NCI-H2227 treated with DMSO at 0.1 percent for 48 hours (cell line): ENCODE measurements at places on chromosomes 4 and X.

- DNase-seq, result no peak
These were observed 5.1 kb downstream of the ZXDA start for GRCh38 chrX:57905141-57905540.

DNA sequence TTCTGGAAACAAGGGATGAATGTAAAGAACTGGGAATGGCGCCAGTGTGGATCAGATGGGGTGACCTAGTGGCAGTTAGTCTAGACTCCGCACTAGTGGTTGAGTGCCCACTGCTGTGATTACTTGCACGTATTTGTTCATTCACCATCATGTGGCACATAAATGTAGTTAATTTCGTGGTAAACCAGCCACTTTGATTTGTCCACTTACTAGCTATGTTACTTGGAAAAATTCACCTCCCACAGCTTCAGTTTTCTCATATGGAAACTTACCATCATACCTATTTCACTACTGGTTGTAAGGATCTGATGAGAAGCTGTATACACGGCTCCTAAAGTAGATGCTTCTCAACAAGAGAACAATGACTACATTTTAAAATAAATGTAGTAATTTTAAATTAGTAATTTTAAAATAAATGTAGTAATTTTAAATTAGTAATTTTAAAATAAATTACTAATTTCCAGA is 394 bp upstream of the DYNLT3 start:
- DNase-seq, result no peak

DNA sequence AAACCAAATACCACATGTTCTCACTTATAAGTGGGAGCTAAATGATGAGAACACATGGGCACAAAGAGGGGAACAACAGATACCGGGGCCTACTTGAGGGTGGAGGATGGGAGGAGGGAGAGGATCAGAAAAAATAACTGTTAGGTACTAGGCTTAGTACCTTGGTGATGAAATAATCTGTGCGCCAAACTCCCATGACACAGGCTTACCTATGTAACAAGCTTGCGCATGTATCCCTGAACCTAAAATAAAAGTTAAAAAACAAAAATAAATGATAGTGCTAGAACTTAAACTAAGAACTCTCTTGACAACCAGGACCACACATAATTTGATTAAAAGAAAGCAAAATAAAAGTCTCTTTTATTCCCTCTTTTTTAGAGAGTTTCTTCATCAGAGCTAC is 150.6 kb downstream of the CHIC2 start:
- DNase-seq, result no peak

DNA sequence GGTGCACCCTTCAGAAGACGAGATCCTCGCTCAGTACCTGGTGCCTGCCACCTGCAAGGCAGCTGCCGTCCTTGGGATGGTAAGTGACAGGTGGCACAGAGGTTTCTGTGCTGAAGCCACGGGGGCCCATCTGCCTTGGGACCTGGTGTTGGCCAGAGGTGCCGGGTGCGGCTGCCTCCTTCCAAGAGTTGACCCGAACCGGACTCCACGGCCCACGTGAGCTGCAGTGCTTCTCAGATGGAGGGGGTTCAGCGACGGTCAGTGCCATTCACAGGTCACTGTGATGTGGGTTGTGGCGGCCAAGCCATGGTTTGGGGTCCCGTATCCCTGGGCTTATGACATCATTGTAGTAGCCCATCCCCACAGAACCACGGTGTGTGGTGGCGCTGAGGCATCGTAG is 19.0 kb upstream of the MSANTD1 start:
- no peak for DNase-seq

DNA sequence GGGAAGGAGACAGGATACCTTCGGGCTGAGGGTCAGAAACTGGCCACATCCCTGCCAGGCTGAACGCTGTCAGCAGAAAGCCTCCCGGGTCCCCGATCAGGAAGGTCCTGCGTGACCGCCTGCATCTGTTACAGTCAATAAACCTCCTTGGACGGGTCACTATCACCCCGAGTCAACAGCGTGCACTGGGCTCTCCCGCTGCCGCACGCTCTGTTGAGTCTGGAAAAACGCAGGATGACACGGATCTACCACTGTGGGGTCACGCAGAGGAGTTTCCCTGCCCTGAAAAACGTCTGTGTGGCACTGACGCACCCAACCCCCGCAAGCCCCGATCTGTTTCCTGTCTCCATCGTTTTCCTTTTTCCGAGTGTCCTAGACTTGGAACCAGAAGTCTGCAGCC is 12.1 kb downstream of the PPP2R3B start:
- DNase-seq, result no peak

DNA sequence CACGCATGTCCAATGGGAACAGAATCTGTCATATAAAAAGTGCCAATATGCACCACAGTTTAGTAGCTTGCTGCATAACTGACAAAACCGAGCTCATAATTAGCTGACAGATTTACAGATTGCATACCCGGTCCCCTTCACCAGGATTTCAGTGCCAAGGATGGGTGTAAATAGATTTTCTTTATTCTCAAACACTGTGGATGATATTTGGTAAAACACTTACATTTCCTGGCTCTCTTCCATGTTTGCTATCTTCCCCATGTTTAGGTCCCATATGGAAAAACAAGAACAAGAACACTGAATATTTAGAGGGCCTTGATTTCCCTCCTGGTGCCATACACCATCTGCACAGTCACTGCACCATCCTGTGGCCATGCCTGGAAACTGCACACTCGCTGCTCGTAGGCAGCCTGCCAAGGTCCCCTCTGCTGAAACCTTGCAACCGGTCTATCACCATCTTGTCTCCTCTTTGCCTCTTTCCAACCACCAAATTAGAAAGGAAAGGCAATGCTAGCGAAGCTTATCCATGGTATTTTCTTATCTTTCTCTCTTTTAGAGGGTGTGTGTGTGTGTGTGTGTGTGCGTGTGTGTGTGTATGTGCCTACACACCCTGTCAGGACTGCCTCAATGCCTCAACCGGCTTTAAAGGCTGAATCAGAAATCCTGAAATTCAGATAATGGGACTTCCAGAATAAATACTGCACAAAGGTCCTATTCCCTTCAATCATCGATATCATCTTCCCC is 124.2 kb upstream of the MBNL3 start:
- DNase-seq, result no peak

- DNase-seq, result no peak
These were observed 132.6 kb downstream of the UCHL1 start for GRCh38 chr4:41389356-41389755.

GRCh38 chr4:68732653-68733466 is 62.4 kb upstream of the UGT2B15 start:
- no peak for DNase-seq

DNA sequence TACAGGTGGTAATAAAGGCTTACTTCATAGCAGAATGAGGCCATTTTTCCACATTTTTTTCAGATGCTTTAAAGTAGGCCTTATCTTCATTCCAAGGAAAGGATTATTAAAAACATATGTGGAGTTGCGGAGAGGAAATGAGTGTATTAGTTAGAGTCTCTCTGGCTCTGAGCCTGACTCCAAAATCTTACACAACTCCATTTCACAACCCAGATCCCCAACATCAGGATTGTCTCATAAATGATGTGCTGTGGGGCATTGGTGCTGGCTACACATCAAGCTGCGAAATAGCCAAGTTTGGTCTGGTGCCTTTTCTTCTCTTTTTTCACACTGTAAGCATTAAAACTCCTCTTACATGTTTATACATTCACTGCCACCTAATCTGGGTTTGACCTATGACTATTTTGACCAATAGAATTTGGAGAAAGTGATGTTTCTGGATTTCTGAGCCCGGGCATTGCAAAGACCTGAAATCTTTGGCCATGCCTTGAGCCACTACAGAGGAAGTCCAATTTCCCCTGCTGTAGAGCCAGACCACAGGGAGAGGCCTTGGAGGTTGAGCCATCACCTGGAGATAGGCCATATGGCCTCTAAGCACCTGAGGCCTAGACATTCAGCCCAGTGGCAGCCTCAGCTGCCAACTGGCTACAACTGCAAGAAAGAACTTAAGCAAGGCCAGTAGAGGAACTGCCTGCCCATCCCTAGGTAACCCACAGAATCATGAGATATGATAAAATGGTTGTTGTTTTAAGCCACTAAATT is 16.7 kb upstream of the SOD3 start:
- DNase-seq, result no peak

- DNase-seq, result no peak
These were observed 93.3 kb downstream of the MAMLD1 start for GRCh38 chrX:150456466-150456865.

- DNase-seq, result no peak
These were observed 221.5 kb downstream of the PCDH7 start for GRCh38 chr4:30941641-30942040.

GRCh38 chrX:13599491-13599890 is 30.1 kb downstream of the EGFL6 start:
- no peak for DNase-seq

- DNase-seq, result no peak
These were observed 13.9 kb downstream of the PHF8 start for GRCh38 chrX:54030329-54030728.

DNA sequence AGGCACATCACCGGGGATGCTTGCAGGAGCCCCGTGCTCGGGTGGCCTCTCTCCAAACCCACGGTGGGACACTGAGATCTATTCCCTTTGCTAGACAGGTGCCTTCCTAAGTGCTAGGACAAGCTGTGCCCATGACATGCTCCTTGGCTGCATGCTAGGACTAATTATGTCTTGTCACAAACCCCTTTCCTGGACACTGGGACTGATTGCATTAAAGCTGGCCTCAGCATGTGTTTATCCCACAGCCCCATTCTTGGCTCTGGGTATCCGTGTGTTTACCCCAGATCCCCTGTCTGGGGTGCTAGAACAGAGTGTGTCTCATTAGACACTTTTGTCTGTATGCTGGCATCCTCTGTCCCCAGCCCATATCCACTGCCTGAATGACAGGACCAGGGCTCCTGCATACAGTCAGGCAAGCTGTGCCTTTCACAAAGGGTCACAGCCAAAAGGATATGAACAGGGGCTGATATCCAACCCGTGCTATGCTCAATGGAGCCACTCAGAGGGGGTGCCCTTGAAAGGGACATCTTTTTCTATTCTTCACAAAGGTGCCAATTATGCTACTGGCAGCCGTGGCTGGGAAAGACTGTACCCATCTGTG is 9.2 kb upstream of the IQSEC2 start:
- peak; percentile 37 for DNase-seq

GRCh38 chr4:88803600-88804096 is 106.0 kb upstream of the NAP1L5 start:
- no peak for DNase-seq

GRCh38 chr4:107546638-107547037 is 173.4 kb downstream of the PAPSS1 start:
- no peak for DNase-seq

DNA sequence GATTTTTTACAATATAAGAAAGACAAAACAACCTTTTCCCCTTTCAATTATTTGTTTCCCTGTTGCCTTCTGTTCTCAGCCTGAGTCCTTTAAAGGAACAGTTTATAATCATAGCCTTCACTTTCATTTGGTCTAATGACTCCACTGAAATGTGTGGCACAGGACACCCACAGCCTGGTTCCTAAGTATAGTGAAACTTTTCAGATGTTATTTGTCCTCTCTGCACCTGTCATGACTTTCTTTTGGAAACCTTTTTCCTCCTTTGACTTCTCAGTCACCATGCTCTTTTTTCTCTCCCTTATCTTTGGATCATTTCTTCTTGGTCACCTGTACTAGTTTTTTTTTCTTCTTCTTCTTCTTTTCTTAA is 237.8 kb upstream of the ANXA3 start:
- DNase-seq, result no peak

DNA sequence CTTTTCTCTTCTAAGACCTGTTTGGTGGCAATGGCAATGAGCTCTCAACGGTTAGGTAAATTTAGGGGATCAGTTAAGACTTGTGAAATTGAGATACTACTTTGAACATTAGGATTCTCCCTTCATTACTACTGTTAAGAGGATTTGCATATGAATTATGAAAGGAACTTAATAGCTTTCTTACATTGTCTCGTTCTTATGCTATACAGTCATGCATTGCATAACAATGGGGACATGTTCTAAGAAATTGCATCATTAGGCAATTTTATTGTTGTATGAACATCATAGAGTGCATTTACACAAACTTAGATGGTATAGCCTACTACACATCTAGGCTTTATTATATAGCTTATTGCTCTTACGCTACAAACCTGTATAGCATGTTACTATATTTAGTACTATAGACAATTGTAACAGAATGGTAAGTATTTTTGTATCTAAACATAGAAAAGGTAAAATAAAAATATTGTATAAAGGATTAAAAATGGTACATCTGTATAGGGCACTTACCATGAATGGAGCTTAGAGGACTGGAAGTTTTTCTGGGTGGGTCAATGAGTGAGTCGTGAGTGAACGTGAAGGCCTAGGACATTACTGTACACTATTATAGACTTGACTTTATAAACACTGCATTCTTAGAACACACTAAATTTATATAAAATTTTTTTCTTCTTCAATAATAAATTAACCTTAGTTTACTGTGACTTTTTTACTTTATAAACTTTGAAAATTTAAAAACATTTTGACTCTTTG is 62.5 kb downstream of the PAQR3 start:
- no peak for DNase-seq

DNA sequence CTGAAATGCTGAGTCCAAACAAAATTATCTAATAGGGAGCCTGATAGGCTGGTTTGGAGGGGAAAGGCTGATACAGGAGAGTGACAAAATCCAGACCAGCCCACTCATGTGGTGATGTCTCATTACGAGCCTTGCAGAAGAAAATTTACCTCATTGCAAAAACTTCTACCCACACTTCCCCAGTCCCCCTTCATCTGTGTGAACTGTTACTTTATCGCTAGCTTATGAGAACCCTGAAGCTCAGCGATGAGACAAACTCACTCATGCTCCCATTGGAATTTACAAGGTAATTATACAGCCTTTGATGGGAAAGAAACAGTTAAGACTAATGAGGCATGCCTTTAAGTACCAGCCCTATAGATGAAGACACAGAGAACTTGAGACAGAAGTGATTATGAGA is 76.1 kb downstream of the ARHGAP6 start:
- DNase-seq, result no peak

DNA sequence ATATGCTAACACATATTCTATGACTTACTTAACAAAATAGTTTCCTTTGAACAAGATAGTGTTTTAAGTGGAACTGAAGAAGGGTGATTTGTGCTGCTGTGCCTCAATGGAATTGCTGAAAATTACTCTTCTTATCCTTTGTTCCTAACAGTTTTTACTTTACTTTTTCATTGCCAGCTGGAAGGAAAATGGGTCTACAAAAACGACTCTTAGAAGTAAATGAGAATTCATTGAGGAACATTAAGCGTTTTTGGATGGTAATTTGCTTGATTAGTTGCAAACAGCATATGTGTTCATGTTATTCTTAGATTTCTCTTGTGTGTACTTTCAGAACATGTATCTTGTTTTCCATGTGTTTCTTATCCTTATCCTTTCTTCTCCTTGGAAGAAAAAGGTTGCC is 170.4 kb upstream of the VEGFC start:
- no peak for DNase-seq

GRCh38 chrX:4588056-4588455 is 874.6 kb upstream of the PRKX start:
- DNase-seq, result no peak

DNA sequence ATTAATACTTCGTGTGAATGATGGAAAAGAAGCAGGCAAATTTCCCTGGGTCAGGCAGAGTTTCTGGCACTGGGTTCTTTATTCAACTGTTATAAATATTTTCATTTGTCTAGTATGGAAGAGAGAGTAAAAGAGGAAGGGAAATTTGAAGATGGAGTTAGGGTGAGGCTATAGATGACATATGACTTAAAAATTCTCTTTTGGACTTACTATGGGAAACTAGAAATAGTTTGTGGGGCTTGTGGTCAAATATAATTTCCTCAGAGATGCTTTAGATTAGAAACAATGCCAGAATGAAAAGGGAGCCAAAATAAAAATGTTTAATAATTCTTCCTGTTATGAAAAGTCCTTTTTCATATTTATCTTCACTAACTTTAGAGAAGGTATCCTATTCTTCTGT is 103.2 kb downstream of the GC start:
- DNase-seq, result no peak
